Fibroblast of skin of left quadriceps (primary cell): ENCODE measurements at places on chromosomes 16 and 17.

DNA sequence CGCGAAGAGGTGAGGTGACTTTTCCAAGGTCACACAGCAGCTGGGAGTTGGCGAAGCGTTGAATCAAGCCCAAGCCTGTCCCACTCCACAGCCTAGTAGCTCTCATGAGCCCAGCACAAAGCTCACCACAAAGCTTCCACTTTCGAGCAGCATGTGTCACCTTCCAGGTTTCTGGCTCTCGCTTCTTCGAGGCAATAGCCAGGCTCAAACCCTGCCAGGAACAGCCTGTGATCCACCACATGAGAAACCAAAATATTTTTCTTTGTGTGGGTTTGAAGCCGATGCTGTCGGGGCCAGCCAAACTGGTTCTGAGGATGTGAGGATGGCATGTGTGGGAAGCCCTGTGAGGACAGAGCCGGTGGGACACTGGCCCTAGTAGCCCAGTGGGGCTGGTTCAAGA, 68.1 kb downstream of the COG7 start:
- DNase-seq = no peak

- no peak for DNase-seq
Observed at GRCh38 chr17:55090079-55090492, 121.5 kb downstream of the STXBP4 start.

GRCh38 chr17:44004761-44005526, 522 bp downstream of the NAGS start:
- no peak for DNase-seq

GRCh38 chr17:77440560-77440981, 299.8 kb downstream of the SEC14L1 start:
- no peak for DNase-seq

GRCh38 chr16:11417487-11417886, 72.2 kb downstream of the RMI2 start:
- DNase-seq = no peak

- no peak for DNase-seq
Observed at GRCh38 chr16:88754912-88755744, 29.9 kb downstream of the PIEZO1 start.

- DNase-seq = no peak
Observed at GRCh38 chr17:18353541-18353940, 9.8 kb downstream of the SHMT1 start.

GRCh38 chr16:89476379-89476778, 14.0 kb downstream of the ANKRD11 start:
- no peak for DNase-seq

GRCh38 chr17:61616783-61617182, 25.8 kb upstream of the NACA2 start:
- no peak for DNase-seq

- DNase-seq = no peak
Observed at GRCh38 chr16:12201216-12201615, 224.7 kb downstream of the SNX29 start.

DNA sequence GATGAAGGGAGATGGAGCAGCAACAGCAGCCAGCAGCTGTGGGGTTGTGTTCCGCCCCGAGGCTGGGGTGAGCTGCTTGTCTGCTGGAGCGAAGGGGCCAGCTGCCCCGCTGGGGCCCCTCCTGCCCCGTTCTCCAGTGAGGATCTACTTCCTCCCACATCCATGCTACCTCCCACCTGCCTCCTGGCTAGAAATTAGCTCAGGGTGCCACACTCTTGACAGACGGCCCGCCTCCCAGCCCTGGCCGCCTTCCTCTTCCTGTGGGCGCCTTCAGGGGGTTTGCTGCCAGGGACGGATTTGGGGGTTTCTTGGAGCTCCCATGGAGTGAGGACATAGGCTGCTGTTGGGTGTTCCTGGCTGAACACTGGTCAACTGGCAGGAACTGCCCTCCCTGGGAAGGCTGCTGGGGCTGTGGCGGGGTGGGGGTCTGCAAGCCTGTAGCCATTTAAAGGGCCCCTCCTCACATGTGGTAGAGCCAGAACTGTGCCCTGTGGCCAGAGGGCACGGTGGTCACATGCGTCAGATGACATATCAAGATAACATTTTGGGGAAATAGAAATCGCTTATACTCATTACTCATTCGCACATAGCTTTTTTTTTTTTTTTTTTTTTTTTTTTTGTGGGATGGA, 13.1 kb downstream of the TBC1D24 start:
- no peak for DNase-seq

GRCh38 chr17:35784895-35785294, 10.5 kb downstream of the MMP28 start:
- no peak for DNase-seq

DNA sequence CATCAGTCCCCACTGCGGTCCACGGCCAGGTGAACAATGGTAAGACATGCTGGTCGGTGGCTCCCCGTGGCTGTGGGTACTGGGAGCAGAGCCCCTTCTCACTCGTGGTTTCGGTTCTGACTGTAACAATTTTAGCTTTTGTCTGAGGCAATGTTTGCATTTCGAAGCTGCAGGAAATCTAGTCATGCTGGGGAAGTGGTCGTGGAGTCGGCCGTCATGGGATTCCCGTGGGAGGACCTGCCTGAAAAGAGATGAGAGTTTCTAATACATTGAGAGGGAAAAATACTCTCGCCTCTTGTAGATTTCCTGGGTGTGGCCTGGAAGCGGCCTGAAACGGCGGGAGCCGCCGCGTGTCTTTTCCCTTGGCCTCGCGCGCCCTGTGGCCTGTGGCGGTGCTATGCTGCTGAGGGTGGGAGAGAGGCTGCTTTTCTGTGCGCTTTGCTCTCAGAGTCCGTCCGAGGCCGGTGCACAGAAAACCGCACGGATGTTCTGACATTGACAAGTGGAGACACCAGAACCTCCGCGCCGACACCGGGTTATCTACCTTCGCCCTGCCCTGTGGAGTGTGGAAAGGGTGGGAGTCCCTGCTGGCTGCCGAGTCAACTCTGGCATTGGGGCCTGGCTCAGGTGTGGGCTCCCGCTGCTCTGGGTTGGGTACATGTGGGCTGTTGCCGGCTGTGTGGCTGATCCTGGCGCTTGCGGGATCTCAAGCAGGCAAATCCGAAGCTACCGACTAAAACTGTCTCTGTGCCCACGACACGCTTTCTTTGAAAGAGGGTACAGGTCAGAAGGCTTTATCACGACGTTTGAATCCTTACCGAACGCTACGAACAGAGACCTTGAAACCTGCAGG, 60.8 kb downstream of the WDR45B start:
- DNase-seq = no peak

DNA sequence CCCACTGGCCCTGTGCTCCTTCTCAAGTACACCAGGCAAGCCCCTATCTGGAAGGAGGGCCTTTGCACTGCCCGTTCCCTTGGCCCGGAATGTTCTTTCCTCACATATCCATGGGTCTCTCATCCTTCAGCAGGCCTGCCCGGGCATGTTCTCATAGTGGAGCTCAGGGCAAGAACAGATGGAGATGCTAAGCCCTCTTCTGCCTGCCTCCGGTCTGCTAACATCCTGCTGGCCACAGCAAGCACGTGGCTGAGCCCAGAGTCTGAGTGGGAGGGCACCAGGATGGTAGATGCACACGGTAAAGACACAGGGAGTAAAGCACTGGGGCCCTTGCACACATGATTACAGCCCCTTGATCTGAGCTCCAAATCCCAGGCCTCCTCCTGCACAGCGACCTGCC, 19.8 kb upstream of the ANKRD40CL start:
- DNase-seq = no peak

- DNase-seq = no peak
Observed at GRCh38 chr16:83953796-83954576, 946 bp downstream of the OSGIN1 start.

GRCh38 chr17:69560987-69561441, 146.5 kb downstream of the MAP2K6 start:
- no peak for DNase-seq

GRCh38 chr17:51398128-51398525, 137.8 kb downstream of the UTP18 start:
- no peak for DNase-seq

DNA sequence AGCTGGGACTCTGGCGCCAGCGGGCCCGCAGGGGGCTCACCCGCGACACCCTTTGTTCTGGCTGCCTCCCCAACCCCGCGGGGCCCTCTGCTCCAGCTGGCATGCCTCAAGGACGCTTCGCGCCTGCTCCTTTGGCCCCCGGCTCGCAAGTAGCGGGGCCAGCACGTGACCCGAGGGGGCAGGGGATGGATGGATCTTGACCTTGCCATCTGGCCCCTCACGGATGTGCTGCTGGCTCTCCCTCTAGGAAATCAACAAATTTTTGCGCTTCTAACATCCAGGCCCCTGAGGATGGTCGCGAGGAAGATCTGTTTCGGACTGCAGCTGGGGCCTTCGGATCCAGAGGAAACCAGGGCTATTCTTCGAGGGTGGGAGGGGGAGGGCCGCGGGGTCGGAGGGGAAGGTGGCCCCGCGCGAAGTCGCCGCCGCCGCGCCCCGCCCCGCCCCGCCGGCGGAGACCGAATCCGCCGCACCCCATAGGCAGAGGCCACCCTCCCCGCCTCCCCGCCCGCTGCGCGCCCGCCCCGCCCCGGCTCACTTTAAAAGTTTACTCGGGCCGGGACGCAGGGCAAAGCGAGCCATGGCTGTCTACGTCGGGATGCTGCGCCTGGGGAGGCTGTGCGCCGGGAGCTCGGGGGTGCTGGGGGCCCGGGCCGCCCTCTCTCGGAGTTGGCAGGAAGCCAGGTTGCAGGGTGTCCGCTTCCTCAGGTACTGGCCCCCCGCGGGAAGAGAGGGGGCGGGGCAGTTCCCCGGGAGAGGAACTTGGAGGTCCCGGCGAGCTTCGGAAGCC, at the start of gene ACSF2:
Gene ACSF2 (plus strand): TSS at position 537 of the 790 bp plus-strand sequence. CDS start 44 bp downstream, at position 581.
- peak; percentile 20 for DNase-seq

- DNase-seq = no peak
Observed at GRCh38 chr17:8122422-8122923, 1.4 kb downstream of the HES7 start.

DNA sequence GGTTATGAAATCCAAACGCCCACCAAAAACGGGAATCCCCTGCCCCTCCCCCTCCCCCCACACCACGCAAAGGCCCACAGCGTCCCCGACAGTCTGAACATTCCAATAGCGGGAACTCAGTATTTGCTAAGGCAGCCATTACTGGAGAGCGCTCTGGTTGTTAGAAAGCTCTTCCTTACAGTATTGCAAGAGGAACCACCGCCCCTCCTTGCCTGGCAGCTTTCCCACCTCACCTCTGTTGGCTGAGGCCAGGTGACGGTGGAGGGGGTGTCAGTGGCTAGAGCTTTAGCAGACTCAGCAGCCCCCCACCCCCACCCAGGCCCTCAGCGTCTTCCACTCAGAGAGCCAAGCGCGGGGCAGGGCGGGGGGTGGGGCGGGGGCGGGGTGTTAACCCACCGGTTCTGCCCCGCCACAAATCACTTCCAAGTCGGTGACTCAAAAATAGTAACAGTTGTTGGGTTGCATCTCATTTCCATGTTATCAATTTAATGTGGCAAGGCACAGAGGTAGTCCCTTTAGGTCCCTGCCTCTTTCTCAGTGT, 2.2 kb upstream of the PLEKHH3 start:
- DNase-seq = no peak

DNA sequence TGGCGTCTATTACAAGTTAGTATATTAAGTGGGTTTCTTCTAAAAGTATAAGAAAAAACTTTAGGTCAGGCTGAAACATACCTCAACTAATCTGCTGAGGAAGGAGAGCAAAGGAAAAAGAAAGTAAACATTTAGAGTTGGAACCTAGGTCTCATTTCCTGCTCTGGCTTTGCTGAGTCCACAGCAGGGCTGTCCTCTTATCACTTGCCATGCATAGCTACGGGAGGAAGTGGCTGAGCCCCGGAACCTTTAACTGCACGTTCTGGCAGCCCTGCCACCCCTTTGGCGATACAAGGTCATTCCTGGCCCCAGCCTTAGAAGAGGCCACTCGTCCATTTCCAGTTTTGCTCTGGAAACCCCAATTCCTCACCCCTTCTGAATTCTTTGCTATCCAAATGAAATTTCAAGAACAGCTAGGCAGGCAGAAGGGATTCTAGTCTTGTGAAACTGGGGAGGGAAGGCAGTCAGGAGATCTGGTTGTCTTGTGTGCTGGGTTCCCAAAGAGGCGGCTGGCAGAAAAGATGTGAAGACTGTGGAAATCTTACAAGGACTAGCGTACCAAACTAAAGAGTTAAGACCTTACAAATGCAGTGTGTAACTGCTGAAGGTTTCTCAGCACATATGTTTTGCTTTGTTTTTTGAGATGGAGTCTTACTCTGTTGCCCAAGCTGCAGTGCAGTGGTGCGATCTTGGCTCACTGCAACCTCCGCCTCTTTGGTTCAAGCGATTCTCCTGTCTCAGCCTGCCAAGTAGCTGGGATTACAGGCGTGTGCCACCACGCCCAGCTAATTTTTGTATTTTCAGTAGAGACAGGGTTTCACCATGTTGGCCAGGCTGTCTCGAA, 19.1 kb downstream of the WIPI1 start:
- DNase-seq = no peak

GRCh38 chr17:34797720-34798119, 163.5 kb downstream of the CCT6B start:
- peak; percentile 4 for DNase-seq

GRCh38 chr17:292016-292415, 60.6 kb downstream of the RPH3AL start:
- DNase-seq = no peak

DNA sequence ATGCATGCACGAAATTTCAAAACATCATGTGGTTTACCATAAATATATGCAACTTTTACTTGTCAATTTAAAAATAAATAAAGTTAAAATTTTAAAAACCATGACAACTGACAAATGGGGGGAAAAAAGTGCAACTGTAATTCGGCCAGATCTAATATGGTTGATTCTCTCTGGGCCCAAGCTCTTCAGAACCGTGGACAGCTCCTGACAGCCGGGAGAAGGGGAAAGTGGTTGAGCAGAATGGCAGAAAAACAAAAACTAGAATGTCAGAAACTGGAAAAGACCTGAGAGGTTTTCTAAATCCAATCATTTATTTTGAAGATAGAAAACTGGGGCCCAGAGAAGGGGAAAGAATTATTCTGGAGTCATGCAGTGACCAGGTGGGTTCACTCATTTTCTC, 126.6 kb downstream of the TMEM132E start:
- no peak for DNase-seq

DNA sequence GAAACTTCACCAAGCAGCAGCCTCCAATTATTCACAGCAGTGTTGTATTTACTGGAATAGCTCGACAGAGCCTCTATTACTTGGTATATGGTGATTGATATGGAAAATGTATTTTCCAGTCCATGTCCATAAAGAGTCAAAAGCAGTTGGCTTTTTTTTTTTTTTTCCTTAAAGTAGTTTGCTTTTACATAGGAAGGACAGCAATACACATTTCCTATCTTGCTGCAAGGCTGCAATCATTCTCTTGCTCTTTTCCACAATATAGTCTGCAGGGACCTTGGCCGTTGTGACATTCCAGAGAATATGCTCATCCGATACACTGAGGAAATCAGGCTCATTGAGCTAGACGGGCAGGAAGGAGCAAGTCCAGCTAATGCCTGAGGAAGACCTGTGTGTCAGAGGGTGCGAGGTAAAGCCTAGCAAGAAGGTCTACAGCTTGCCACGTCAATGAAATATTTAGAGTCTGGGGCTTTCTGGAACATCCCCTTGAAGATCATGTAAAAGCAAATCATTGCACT, 131.1 kb downstream of the ENGASE start:
- DNase-seq = no peak

GRCh38 chr17:11948789-11949188, 48.5 kb downstream of the ZNF18 start:
- peak; percentile 25 for DNase-seq

DNA sequence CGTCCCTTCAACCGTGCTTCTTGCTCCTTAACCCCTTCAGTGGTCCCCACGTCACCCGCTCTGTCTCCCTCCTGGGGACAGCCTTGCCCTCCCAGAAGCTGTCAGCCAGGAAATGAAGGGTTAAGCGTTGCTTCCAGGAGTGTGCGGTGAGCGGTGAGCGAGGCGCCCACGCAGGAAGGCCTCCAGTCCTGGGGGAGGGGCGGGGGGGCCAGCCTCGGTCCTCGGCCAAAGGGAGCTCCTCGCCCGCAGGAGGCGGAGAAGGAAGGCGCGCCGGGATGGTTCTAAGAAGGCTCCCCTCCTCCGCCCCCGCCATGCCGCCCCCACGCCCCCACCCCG, 2.3 kb downstream of the RBFOX3 start:
- DNase-seq = no peak
